ENCODE measurements at places on chromosomes 3 and 15. TPM values are rescaled to one million over a fixed set of nuclear protein-coding genes. Genes with fewer than 3 reads are reported as not detected.

UCN2 gene
- total RNA-seq, result 0.66 TPM

SAXO2 gene
- 0.66 TPM for total RNA-seq

CNTN3 gene
- total RNA-seq, result 8.3 TPM

CEMIP gene
- total RNA-seq, result 324 TPM

- no peak overlapping the region for H3K27ac ChIP-seq
- H3K4me1 ChIP-seq, result no peaks in the 10 kb centered on the region
- H3K4me3 ChIP-seq, result no peak overlapping the region
- no peak for DNase-seq
- no peaks in the 10 kb centered on the region for H3K27me3 ChIP-seq
- no peaks in the 10 kb centered on the region for H3K36me3 ChIP-seq
Measured at GRCh38 chr15:87896936-87897335, 359.6 kb downstream of the NTRK3 start.

- no peak overlapping the region for H3K4me3 ChIP-seq
- H3K27me3 ChIP-seq, result no peaks in the 10 kb centered on the region
- H3K27ac ChIP-seq, result no peak overlapping the region
- H3K36me3 ChIP-seq, result no peaks in the 10 kb centered on the region
Measured at GRCh38 chr3:110491413-110491812, 580.2 kb upstream of the NECTIN3 start.
